Glutamatergic neuron (in vitro differentiated cells): ENCODE measurements at places on chromosomes 6 and 20. TPM values are rescaled to one million over a fixed set of nuclear protein-coding genes. Genes with fewer than 3 reads are reported as not detected.
A peak's percentile ranks its signal among the peaks of the same experiment; 100 is the strongest.

GRCh38 chr6:9225441-9225871, 790.1 kb upstream of the SLC35B3 start:
- no peak for DNase-seq
- no peak overlapping the region for H3K4me3 ChIP-seq
- no peak overlapping the region for H3K27ac ChIP-seq
- H3K4me1 ChIP-seq = no peaks in the 10 kb centered on the region
- no peaks in the 10 kb centered on the region for H3K36me3 ChIP-seq
- H3K27me3 ChIP-seq = no peaks in the 10 kb centered on the region

DNA sequence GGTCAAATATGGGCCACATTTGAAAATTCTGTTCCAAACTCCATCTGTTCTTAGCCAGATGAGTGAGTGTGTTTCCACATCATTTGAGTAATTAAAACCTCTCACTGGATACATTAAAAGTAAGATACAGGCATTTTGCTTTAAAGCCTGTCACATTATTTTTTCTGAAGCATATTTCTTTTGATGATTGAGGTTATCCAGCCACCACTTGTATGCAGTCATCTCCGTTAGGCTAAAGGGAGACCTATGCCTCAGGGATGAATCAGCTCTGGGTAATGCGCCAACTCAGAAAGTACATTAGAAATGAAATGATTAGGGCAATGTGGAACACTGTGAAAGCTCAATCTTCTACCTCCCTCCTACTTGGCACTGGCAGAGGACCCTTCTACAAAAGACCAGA, 90.7 kb downstream of the SNAP25 start:
- H3K27ac ChIP-seq = no peak overlapping the region
- H3K27me3 ChIP-seq = no peaks in the 10 kb centered on the region
- DNase-seq = no peak
- peaks cover 6% of the 10 kb centered on the region for H3K4me1 ChIP-seq

GRCh38 chr20:43238266-43238665, 48.6 kb upstream of the PTPRT start:
- H3K4me1 ChIP-seq = peaks cover 9% of the 10 kb centered on the region
- H3K36me3 ChIP-seq = no peaks in the 10 kb centered on the region
- no peaks in the 10 kb centered on the region for H3K27me3 ChIP-seq
- H3K4me3 ChIP-seq = no peak overlapping the region
- no peak for DNase-seq

- H3K27me3 ChIP-seq = peaks cover 10% of the 10 kb centered on the region
- peak overlapping the region; percentile 92 for H3K4me3 ChIP-seq
- peak; percentile 73 for DNase-seq
- no peaks in the 10 kb centered on the region for H3K36me3 ChIP-seq
- H3K4me1 ChIP-seq = peaks cover 35% of the 10 kb centered on the region
Measured at GRCh38 chr20:62929051-62929538, 2.8 kb upstream of the DIDO1 start.

DNA sequence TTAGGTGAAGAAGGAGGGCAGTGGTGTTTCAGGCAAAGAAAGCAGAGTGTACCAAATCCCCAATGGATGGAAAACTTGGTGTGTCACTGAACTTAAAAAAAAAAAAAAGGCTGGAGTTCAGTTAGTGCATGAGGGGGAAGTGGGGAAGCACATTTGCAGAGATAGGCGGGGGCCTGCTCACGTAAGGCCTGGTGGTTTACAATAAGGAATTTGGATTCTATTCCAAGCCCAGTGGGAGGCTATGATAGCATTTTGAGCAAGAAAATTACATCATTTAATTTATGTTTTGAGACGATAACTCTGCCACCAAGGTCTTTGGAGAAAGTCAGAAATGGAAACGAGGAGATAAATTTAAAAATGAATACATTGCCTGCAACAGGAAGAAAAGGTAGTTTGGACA, 225.5 kb downstream of the EYA4 start:
- H3K27ac ChIP-seq = no peak overlapping the region
- no peak overlapping the region for H3K4me3 ChIP-seq
- no peaks in the 10 kb centered on the region for H3K4me1 ChIP-seq
- DNase-seq = no peak

DNA sequence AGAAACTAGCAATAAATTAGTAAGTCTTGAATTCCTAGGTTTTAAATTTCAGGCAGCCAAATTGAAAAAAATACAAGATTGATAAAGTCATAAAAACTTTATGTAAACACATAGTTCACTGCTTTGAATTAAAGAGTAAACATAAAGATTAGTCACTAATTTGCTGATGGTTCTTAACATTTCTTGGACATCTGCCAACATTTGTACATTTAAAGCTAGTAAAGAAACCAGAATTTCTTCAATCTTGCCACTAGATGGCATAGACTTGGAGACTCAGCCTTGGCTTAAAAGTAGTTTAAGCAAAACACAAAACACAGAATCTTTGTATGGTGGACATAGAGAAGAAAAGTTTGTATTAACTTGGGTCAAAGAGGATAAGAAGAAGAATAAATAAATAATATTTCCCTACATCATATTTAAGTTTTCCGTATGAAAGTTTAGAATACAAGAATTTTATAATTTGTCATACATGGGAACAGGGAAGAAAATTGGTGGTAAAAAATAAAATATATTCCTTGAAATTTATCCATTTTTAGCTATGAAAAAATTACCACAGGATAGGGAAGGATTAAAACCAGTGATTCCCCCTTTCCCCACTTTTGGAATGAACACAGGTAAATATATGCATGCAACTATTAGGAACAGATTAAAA, 41.7 kb upstream of the FAM135A start:
- H3K36me3 ChIP-seq = no peaks in the 10 kb centered on the region
- peaks cover 7% of the 10 kb centered on the region for H3K4me1 ChIP-seq
- DNase-seq = no peak
- H3K27ac ChIP-seq = no peak overlapping the region

- H3K36me3 ChIP-seq = no peaks in the 10 kb centered on the region
- H3K27ac ChIP-seq = no peak overlapping the region
- H3K27me3 ChIP-seq = no peaks in the 10 kb centered on the region
- DNase-seq = no peak
Measured at GRCh38 chr6:83365931-83366330, 64.9 kb downstream of the ME1 start.

GRCh38 chr6:149694921-149695320, 23.0 kb downstream of the LATS1 start:
- no peaks in the 10 kb centered on the region for H3K36me3 ChIP-seq
- H3K27ac ChIP-seq = peak overlapping the region; percentile 92
- H3K4me1 ChIP-seq = peaks cover 12% of the 10 kb centered on the region

DNA sequence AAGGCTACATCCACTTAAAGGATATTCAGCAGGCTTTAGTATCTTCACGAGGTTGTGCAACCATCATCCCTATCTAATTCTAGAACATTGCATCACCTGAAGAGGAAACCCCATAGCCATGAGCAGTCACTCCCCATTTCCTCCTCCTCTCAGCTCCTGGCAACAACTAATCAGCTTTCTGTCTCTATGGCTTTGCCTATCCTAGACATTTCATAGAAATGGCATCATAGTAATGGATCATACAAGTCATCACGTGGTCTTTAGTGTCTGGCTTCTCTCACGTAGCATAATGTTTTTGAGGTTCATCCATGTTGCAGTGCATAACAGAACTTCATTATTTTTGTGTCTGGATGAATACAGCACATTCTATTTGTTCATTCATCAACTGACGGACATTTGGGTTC, 20.5 kb downstream of the SNAI1 start:
- no peak overlapping the region for H3K4me3 ChIP-seq
- H3K27me3 ChIP-seq = peaks cover 3% of the 10 kb centered on the region
- H3K4me1 ChIP-seq = no peaks in the 10 kb centered on the region
- DNase-seq = no peak
- H3K36me3 ChIP-seq = no peaks in the 10 kb centered on the region
- no peak overlapping the region for H3K27ac ChIP-seq

DNA sequence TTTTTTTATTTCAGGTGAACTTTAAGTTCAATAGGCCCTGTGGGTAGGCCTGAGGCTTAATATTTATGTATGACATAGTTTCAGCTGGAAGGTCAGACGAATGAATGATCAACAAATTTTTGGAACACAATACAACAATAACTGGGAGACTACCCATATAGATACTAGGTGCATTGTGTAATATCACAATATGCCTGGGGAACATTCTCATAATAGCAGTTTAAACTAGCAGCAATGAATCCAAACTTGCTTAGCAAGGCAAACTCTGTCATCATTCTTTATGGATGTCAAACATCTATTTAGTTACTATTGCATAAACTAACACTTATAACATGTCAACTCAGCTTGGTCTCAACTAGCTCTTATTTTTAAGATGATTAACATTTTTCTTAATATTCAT, 49.3 kb downstream of the ELOVL4 start:
- no peaks in the 10 kb centered on the region for H3K36me3 ChIP-seq
- H3K27ac ChIP-seq = no peak overlapping the region
- no peak for DNase-seq
- H3K27me3 ChIP-seq = no peaks in the 10 kb centered on the region
- peaks cover 4% of the 10 kb centered on the region for H3K4me1 ChIP-seq
- no peak overlapping the region for H3K4me3 ChIP-seq

DNA sequence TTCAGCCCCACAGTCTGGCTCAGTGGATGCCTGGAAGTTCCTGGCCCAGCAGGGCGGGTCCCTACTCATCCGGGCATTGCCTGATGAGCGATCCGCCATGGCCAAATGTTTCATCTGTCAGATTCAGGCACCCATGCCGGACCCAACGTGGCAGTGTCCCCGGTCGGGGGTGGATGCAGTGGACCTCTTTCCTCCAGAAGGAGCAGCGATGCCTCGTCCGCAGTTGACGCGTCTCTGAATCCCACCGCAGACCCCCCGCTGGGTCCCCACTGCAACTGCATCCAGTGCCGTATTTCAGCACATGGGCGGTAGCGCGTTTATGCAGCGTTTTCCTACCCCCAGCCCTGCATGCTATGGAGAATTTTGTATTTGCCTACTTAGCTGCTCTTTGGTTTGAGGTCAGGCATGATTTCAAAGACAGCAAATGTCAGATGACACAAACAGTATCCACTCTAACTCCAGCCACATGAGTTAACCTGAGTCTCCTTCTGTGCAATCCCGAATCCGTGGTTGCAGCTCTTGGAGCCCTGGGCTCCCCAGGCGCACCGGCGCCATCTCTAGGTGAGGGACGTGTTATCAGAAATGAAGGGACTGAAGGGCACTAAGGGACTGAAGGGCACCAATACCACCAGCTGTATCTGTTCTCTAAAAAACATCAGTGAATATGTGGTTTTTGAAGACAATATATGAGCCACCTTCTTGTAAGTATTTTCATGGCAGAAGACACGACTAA, 72.6 kb upstream of the THBS2 start:
- peaks cover 7% of the 10 kb centered on the region for H3K36me3 ChIP-seq
- no peaks in the 10 kb centered on the region for H3K4me1 ChIP-seq
- no peak overlapping the region for H3K27ac ChIP-seq
- peak; percentile 41 for DNase-seq

DNA sequence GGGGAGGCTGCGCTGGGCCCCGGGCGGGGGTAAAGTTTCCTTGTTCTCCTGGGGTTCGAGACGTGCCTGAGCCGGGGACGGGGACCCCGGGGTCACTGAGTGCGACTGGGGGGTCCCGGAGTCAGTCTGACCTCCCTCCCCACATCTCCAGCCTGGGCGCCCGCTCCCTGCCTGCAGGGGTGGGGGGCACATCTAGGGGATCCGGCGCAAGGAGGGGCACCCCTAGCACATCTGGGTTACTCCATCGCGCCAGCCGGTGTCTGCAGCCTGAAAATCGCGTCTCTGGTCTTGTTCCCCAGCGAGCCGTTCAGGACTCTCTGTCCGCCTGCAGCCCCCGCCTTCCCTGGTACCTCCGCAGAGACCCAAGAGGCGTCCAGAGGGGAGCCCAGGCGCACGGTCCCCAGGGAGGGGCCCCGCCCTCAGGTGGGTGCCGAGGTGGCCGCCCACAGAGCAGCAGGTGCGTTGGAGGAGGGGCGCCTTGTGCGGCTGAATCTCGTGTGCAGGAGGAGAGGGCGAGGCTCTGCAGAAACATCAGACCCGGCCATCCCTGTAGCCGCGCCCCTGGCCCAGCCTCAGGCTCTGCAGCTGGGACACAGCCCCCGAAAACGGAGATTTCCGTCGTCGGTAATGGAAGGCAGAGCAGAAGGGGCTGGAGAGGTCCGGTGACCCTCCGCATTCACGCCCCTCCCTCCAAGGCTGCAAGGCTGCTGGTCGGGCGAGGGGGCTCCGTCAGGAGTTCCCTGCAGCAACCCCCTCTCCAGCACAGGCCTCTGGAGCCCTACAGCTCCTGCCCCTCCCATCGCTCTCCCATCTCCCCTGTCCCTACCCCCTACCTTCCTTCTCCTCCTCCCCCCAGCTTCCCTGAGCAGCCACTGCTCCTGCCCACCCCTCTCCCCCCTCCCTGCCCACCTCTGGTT, 628 bp upstream of the CHRNA4 start:
- H3K27me3 ChIP-seq = peaks cover 14% of the 10 kb centered on the region
- no peaks in the 10 kb centered on the region for H3K36me3 ChIP-seq
- no peak overlapping the region for H3K27ac ChIP-seq
- DNase-seq = peak; percentile 56

DNA sequence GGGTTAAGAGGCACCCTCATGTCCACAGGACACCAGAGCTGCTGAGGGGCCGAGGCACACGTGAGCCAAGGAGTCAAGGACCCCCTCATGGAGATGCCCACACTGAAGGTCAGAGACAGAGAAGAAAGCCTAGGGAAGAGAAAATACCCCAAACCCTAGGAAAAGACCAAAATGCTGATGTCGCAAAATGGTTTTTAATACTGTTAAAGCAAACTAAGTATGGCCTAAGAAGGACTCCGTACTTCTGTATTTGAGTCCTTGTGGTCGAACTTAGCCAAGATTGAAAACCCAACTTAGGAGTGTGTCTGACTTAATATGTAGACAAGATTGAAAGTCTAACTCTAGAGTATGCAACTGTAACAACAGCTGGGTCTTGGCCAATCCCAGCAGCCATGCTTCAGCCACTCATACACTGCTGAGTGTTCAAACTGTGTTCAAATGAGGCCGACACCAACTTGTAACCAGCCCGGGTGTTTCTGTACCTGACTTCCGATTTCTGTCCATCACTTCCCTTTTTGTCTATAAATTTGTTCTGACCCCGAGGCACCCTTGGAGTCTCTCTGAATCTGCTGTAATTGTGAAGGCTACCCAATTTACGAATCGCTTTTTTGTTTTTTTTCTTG, 92.6 kb upstream of the AGPAT4 start:
- no peaks in the 10 kb centered on the region for H3K27me3 ChIP-seq
- no peak overlapping the region for H3K27ac ChIP-seq
- peaks cover 6% of the 10 kb centered on the region for H3K36me3 ChIP-seq
- no peak overlapping the region for H3K4me3 ChIP-seq
- DNase-seq = no peak

- no peak overlapping the region for H3K27ac ChIP-seq
- no peaks in the 10 kb centered on the region for H3K4me1 ChIP-seq
- H3K4me3 ChIP-seq = no peak overlapping the region
- no peak for DNase-seq
Measured at GRCh38 chr6:11467364-11467763, 70.2 kb upstream of the TMEM170B start.

GRCh38 chr6:44464527-44465310, 77.2 kb downstream of the CDC5L start:
- no peaks in the 10 kb centered on the region for H3K4me1 ChIP-seq
- no peaks in the 10 kb centered on the region for H3K36me3 ChIP-seq
- H3K27me3 ChIP-seq = peaks cover 1% of the 10 kb centered on the region
- DNase-seq = no peak
- no peak overlapping the region for H3K27ac ChIP-seq
- H3K4me3 ChIP-seq = no peak overlapping the region

The EYS gene
- total RNA-seq = 13.2 TPM

The KIZ gene
- total RNA-seq = 17.7 TPM

The ISM1 gene
- total RNA-seq = 0.32 TPM

The SEMG1 gene
- total RNA-seq = not detected

The RIPOR2 gene
- 82.2 TPM for total RNA-seq

The EPPIN gene
- total RNA-seq = not detected

The ZNF311 gene
- total RNA-seq = 5.1 TPM

The VGLL2 gene
- total RNA-seq = not detected

The C6orf58 gene
- total RNA-seq = not detected
